ENCODE measurements at places on chromosomes 1 and 21. TPM values are rescaled to one million over a fixed set of nuclear protein-coding genes. Genes with fewer than 3 reads are reported as not detected.

DNA sequence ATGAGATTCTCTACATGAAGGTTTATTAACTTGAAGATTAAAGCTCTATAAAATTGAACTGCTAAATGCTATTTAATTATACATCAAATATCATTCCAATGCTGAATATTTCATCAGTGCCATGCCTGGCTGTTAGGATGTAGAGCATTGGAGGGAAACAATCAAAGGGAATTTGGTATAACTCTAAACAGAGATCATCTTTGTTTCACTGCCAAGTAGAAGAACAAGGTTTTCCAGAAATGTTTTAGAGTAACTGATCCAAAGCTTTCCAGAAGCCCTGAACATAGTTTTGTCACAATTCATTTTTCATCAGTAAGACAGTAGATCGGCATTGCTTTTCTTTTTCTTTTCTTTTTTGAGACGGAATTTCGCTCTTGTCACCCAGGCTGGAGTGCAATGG, 5.9 kb upstream of the DSTYK start:
- DNase-seq, result no peak

DNA sequence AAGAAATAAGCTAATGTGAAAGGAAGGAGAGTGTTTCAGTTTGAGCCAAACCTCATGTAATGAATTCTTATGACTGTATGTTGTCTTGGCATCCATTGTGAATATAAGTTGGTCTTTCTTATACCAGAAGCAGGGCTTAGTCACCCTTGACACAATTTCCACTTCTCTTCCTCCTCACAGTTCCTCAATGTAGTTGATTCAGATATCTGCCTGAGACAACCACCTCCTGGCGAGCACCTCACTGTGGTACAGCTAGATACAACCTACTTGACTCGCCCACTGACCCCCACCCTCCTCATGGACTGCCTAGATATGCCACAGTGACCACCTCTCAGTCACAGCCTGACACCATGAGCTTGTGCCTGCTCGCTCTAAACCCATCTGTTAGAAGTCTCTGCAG, 45.6 kb downstream of the KYAT3 start:
- peak; percentile 48 for DNase-seq

DNA sequence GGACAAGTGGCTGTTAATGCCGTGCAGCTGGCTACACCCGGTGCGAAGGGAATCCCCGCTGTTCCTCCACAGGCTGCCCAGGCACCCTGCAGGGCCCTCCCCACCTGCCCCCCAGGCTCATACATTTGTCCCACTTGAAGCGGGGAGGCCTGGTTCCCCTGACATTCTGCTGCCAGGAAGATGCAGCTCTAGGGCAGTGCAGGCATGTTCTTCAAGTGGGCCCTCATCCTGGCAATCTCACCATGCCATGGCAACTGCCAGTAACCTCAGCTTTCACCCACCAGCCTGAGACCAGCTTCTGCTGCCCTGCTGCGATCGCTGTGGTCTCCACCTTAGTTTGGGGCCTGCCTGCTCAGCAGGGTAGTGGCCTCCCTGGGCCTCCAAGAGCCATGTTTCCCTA, 151.9 kb upstream of the COL6A1 start:
- DNase-seq, result no peak

LIPI gene
- not detected for polyA plus RNA-seq

DNA sequence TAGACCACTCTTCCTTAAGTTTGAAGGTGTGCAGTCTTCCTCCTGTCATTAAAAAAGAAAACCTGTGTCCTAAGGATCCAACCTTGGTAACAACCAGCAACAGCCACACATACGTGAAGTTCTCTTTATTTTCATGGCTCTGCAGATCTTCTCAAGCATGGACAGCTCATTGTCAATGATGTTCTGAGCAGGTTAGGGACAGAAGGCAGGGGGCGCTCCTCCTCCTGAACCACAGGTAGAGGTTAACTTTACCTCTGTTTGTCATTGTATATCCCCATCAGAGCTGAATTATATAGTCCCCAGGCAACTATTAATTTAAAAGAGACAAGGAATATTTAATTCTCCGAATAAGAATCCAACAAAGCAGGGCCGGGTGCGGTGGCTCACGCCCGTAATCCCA, 52.5 kb upstream of the CR2 start:
- no peak for DNase-seq

AKR7A3 gene
- polyA plus RNA-seq, result 0.24 TPM

DNA sequence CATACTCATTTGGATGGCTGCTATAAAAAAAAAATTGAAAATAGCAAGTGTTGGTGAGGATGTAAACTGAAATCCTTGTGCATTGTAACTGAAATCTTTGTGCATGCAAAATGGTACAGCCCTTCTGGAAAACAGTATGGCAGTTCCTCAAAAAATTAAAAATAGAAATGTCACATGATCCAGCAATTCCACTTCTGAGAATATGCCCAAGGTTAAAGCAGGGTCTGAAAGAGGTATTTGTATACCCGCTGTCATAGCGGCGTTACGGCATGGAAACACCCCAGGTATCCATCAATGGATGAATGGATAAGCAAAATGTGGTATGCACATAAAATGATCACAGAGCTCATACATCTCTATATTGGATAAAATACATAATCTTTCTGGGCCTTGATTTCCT, 116.7 kb downstream of the RUSC1 start:
- DNase-seq, result no peak

DNA sequence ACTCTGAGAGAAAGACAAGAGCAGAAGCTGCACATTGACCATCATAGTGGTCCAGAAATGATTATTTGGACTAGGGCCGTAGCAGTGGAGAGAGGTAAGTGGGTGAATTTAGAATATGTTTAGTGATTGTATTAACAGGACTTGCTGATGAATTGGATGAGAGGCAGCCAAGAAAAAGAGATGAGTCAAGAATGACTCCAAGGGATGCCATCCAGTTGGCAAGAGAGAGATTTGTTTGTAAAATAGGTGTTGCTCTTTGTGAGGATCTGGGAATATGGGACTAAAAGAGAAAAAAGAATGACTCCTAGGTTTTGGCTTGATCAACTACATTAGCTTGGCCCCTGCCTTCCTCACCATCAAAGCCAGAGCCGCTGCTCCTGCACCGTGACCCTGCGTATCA, 54.2 kb upstream of the ARTN start:
- DNase-seq, result peak; percentile 89

C1orf185 gene
- polyA plus RNA-seq, result not detected

- no peak for DNase-seq
Observed at GRCh38 chr1:147215540-147215916, 9.6 kb downstream of the FMO5 start.

- DNase-seq, result no peak
Observed at GRCh38 chr1:20343938-20344302, 53.2 kb downstream of the VWA5B1 start.
